WTC11 (cell line): ENCODE measurements at places on chromosomes 4 and X. TPM values are rescaled to one million over a fixed set of nuclear protein-coding genes. Genes with fewer than 3 reads are reported as not detected.
A peak's percentile ranks its signal among the peaks of the same experiment; 100 is the strongest.

DNA sequence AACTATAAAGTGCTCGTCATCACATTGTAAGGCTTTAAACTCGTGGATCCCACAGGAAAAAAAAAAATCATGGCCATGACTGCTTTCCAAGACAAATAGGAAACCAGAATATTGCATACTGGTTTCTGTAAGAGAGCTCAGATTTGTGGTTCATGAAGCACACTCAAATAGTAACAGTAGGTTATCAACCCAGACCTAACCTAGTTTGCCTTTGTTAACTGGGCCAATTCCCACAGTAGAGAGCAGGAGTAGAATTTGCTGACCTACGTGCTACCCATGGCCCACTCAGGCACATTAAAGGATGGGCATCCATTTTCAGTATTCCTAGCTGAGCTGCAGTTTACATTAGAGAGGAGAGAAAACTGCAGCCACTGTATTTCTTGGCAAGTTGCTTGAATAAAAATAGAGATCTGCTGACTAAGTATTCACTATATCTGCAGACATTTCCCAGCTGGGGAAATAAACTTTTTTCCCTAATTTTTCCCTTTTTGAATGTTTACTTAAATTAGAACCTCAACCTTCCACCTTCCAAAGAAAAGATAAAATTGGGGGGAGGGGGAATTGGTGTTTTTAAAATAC is 218.5 kb downstream of the SPANXN3 start:
- DNase-seq, result no peak

GRCh38 chr4:87498446-87498900 is 30.7 kb downstream of the SPARCL1 start:
- no peak for DNase-seq

- peak; percentile 60 for DNase-seq
Measured at GRCh38 chr4:120843849-120844527, 78.5 kb downstream of the PRDM5 start.

DNA sequence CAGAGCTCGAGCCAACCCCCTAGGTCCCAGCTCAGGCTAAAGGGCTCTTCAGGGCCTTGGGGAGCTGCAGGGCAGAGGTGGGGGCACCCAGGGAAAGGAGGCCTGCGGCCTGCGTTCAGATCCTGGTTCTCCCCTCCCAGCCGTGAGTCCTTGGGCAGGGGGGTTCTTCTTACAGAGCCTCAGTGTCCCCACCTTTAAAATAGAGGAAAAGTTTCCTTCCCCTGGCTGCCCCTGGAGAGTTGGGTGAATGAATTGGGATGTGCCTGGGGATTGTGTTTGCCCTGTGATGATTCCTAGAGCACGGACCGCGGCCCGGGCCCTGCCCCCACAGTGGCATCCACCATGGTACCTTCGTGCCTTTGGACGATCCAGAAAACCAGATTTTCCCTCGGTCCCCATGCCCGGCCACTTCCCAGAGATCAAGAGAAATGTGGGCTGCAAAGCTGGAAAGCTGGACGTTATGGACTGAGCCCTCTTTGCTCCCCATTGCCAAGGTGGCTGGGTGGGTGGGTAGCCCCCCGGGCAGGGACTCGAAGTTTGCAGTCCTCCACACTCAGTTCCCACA is 11.4 kb downstream of the HTRA3 start:
- no peak for DNase-seq

DNA sequence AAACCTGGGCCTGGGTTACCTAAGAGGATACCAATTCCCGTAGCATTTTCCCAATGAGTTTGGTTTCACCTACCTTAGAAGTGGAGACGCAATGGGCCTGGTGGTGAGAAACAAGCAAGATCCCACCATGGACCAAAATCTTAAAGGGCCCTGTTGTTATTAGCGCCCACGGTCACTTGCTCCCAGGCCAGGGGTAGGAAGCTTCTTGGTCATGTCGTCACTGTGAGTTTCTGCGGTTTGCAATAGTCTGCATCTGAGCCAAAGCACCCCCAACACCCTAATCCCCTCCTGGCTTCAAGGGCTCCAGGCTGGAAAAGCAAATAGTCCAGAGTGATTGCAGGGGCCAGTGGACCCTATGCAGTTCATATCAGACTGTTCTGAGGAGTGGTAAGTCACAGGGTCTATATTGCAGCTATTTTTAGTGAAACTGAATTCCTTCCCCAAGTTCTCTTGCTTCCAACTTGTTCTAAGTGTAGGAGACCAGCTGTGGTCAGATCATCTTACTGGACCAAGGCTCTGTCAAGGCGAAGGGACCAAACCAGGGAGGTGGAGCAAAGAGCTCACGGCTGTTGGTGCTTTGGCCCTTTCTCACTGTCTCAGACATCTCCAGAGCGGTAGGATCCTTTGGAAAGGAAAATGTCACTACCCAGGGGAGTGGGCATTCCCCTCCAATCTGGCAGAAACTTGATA is 307.9 kb upstream of the F9 start:
- DNase-seq, result no peak

GRCh38 chr4:24914460-24914859 is 1.6 kb upstream of the CCDC149 start:
- no peak for DNase-seq

DNA sequence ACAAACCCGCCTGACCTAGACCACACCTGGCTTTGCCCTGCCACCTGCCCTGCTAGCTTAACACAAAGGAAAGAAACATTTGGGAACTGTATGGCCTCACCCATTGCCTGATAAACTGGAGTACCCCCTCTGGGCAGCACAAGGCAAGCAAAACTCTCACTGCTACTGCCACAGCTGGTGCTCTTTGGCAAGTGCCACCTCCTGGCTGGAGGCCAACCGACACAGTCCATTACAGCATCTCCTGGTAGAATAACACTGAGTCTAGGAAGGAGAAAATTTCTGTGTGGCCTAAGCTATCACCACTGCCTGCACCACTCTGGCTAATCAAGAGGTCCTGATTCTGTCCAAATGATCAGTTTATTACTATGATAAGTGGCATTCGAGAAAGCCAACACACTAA is 18.9 kb upstream of the SPANXN3 start:
- DNase-seq, result no peak

GRCh38 chr4:27000122-27000521 is 139.5 kb downstream of the STIM2 start:
- no peak for DNase-seq

- DNase-seq, result no peak
Measured at GRCh38 chr4:37101182-37101581, 143.4 kb upstream of the NWD2 start.

DNA sequence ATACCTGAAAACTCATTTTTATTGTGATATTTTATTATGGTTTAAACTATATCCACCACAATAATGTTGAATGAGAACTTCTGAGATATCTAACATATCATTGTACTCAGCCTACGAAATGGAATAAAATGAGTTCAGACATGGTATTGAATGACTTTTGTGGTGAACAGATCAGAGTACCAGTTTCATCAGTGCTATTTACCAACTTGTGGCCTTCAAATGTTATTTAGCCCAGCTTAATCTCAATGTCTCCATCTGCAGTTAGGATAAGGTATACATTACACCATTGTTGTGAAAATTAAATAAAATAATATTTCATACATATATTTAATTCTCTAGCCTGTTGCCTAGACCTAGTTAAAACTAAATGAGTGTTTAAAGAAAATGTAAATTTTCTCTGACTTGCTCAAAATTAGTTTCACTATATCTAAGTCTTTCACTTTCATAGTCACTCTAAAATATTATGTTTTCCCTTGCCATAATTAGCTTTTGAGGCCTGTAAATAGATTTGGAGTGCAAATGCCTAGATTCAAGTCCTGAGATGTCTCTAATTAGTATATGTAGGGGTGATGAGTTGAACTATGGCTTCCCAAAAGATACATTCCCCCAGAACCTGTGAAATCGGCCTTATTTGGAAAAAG is 594.2 kb downstream of the STPG2 start:
- no peak for DNase-seq

DNA sequence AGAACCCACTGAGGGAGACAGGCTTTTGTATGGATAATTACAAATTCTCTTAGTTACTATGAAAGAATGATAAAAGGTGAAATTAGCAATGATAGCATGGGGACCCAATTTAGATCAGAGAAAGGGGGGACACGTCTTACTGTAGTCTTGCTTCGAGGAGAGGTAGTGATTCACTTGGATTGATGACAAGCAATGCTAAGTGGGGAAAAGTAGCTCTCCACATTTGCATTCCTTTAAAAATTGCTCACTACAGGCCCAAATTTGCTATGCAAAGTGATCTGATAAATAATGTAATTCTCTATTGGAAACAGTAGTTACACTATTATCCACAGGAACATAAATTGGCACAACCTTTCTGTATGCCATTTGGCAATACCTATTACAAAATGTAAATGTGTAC is 42.5 kb upstream of the MAP3K15 start:
- DNase-seq, result no peak

DNA sequence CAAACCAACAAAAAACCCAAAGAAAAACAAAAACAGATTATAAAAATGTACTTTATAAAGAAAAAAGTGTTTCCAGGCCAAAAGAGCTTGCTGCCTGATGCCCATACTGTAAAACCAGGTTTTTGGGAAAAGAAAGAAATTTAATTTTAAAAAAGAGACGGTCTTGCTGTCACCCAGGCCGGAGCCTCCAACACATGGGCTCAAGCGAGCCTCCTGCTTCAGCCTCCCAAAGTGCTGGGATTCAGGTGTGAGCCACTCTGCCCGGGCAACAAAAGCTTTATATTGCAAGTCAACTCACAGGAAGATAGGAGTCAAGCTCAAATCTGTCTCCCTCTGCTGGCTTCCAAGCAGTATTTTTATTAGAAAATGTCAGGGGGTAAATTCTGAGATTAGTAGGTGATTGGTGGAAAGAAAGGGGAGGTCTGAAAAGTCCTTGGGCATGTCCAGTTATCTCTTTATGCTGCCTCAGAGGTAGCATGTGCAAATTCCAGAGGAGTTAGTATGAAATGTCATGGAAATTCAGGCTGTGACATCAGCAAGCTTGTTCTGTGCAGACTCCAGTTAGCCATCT is 39.4 kb downstream of the MGST2 start:
- DNase-seq, result no peak

DNA sequence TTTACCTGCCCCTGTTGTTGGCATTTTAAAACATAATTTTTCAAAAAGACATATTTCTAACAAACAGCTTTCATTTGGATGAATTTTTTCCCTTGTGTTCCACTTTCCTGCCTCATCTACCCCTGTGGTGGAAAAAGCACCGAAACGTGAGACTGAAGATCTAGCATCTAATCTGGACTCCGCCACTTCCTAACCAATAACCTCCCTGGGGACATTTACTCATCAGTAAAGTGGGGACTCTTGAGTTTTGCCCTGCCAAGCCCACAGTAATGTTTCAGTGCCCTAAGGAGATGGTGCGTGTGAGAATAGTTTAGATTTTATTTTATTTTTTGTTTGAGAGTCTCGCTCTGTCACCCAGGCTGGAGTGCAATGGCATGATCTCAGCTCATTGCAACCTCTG is 56.7 kb downstream of the ADGRG2 start:
- no peak for DNase-seq

- DNase-seq, result no peak
Measured at GRCh38 chr4:81557306-81557705, 85.6 kb upstream of the RASGEF1B start.

GRCh38 chrX:23930894-23931604 is 23.2 kb downstream of the CXorf58 start:
- DNase-seq, result no peak

DNA sequence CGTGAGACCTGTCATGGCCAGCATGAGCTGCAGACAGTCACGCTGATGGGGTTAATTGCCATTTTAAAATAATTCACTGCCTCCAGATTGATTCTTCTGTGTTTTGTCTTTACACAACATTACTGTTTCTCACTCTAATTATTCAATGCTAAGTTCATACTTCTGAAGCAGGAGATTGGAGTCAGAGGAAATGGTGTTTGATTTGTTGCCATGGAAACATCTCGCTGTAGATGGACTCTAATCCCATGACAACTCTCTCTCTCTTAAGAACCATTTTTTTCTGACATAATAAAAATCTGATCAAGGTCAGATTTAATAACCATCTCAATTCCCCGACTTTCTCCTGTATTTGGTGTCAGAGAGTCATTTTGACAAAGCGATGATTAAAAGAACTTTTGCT is 209.0 kb downstream of the IDS start:
- DNase-seq, result no peak

- no peak for DNase-seq
Measured at GRCh38 chr4:26573389-26573794, 10.5 kb upstream of the TBC1D19 start.

GRCh38 chr4:134328741-134329140 is 127.2 kb upstream of the PABPC4L start:
- no peak for DNase-seq

- no peak for DNase-seq
Measured at GRCh38 chr4:63757929-63758328, 651.3 kb downstream of the TECRL start.

DNA sequence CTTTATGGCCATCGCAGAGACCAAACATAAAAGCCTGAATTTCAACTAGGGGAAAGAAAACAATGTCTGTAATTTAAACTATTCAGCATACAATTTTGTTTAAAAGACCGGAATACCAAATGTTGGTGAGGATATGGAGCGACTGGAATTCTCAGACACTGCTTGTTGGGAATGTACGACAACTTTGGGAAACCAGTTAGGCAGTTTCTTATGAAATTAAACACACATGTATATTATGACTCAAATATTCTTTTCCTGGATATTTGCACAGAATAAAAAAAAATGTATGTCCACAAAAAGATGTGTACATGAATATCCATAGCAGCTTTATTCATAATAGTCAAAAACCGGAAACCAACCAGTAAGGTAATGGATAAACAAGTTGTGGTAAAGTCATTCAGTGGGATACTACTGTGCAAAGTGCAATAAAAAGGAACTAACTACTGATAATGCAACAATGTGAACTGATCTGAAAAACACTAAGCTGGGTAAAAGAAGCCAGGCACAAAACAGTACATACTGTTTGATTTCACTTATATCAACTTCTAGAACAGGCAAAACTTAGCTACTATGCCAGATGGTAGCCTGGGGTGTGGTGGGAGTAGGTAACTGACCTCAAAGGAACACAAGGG is 152.7 kb upstream of the FTHL17 start:
- no peak for DNase-seq

JADE3 gene
- 14.6 to 19.2 TPM (median 16.8 TPM) in 3 replicates for total RNA-seq

CYLC1 gene
- total RNA-seq, result not detected in 3 replicates

ARSJ gene
- 4.9 to 6.6 TPM (median 5.0 TPM) in 3 replicates for total RNA-seq

DSPP gene
- not detected in 3 replicates for total RNA-seq

TMPRSS11A gene
- total RNA-seq, result not detected in 3 replicates

OTUD6A gene
- 0.13 to 0.18 TPM (median 0.14 TPM) in 3 replicates for total RNA-seq

CSAG3 gene
- 13.0 to 14.1 TPM (median 13.2 TPM) in 3 replicates for total RNA-seq
